ENCODE measurements at places on chromosomes 1 and 21.

DNA sequence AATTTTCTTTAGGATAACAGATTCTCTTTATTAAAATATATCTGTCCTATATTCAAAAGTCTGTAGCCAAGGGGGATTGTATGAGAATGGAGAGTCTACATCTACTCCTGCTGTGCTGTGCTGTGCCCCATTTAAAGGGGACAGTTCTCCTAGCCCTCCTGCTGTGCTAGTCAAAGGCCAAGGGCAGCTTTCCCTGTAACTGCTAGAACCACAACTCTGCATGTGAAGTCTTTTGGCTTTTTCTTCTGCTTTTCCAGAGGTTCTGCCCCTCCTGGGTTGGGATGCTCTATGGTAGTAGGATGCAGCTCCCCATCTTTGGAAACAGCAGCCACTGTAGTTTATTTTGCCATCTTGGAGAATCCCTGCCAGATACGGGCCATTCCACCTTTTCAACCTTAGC, 197.5 kb upstream of the JUN start:
- no peak for DNase-seq

DNA sequence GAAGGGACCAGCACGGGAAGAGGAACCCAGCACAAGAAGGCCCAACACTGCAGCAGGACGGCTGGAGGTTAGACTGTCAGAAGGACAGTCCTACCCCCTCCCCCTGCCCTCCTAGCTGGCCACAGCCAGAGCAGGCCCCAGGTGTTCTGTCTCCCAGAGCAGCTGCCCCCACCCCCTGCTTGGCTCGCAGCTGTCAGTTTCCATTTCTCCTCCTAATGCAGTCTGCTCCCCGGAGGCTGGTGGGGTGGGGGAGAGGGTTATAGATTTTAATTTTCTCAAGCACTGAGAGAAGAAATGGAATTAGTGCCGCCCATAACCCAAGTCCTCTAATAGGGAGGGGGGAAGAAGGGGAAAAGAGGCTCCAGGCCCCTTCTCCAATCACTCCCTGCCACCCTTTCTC, 13.0 kb upstream of the PEAR1 start:
- DNase-seq, result no peak

DNA sequence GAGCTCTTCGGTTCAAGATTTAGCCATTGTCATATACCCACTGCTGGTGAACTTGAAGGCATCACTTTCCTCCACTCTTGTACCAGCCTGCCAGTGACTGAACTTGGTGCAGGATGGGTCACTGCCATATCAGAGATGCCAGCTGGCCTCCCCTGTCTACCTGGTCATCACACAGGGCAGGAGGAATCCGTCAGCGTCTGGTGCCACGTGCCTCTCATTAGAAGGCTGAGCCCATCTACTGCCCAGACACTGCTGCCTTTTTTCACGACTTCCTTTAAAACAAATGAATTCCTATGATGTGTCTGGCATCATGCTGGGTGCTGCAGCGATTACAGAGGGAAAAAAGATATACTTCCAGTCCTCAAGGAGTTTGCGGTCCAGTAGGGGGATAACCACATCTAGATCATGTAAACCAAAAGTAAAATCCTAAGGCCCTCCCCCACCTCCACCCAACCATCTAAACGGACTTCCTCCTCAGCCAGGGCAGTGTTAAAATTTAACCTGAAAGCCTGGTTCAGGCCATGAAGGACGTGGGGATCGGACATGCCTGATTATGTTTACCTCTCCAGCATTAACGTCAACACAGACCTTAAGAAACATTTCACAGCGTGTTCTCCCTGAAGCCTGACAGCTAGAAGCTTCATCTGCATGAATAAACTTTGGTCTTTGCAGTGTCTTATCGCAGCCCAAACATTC, 29.2 kb upstream of the PDE9A start:
- DNase-seq, result no peak

- DNase-seq, result no peak
These were observed 86.2 kb downstream of the SLC66A1 start for GRCh38 chr1:19398309-19398760.

- DNase-seq, result no peak
These were observed 84.0 kb downstream of the LPAR3 start for GRCh38 chr1:84809023-84809422.

DNA sequence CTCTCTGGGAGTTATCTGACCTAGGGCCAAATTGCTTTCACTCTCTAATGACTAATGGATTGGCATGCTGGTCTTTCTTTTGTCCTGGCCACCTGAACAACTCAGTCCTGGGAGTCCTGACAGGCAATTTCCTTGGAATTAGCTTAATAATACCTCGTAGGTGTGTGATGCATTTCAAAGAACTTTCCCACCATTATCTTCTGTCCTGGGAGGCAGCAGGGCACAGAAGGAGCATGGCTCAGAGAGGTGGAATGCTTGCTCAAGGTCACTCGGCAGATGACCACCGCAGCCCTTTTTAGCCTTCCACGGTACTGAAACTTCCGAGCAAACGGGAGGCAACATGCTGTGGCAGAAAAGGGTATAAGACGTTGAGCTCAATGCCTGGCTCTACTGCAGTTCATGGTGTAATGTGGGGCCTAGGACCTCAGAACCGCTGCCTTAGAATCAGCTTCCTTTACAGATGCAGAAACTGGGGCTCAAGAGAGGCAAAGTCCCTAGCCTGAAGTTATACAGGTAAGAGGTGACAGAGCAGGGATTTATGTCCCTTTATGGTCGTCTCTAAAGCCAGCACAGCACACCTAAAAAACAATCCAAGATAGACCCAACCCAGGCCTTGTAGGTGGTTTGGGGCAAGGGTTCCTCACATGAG, 3.2 kb downstream of the ID3 start:
- DNase-seq, result no peak

DNA sequence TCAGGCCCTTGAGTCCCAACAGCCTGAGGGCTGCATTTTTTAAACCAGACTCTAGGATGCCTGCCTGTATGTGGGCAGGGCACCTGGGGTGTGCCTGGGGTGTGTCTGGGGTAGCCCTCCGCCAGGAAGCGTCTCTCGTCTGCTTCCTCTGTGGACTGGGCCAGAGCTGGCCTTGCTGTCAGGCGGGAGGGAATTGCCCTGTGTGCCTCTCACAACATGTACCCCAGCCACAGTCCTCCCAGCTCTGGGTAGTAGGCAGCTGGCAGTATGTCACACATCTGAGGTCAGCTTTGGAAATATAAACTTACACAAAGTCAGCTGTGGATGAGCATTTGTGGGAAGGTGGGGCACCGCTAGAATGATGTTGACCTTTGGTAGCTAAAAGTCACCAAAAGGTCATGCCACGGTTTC, 13.0 kb downstream of the TRAF5 start:
- no peak for DNase-seq

GRCh38 chr1:191034132-191034531, 556.5 kb upstream of the BRINP3 start:
- no peak for DNase-seq

- DNase-seq, result no peak
These were observed 1298.8 kb downstream of the PLA2G4A start for GRCh38 chr1:188127507-188127906.

DNA sequence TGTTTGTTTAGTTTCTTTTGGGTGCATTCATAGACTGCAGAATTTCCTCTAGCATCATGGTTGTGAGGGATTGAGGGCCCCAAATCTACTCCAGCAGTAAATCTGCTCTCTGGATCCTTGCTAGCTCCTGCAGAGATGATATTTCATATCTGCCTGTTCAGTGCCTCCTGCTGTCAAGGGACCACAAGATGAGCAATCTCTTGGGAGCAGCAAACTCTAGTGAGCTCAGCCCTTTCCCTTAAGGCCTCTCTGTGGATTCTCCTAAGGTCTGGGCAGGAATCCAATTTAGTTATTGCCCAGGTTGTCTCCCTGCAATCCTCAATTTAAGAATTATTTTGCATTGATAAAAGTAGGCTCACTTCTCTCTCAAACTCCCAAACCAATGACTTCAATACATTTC, 76.9 kb downstream of the RGS18 start:
- no peak for DNase-seq
